ENCODE measurements at places on chromosomes 6 and 20. TPM values are rescaled to one million over a fixed set of nuclear protein-coding genes. Genes with fewer than 3 reads are reported as not detected.
A peak's percentile ranks its signal among the peaks of the same experiment; 100 is the strongest.

DNA sequence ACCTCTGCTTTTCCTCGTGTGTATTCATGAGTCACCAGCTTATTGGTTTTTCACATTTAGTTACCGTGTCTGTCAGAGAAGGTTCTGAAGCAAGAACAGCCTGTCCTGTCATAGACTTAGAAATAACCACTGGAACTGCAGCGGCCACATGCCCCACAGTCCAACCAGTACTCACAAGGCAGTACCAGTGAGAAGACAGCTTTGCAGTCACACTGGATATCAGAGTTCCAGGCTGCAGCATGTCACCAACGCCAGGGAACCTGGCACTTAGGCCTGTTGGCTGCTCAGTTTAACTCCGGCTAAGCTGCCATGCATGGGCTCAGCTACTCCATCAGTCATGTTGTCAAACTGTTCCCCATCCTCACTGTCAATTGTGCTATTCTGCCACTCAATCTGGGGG lies 40.1 kb downstream of the ADNP start:
- DNase-seq, result no peak

- no peak for DNase-seq
Observed at GRCh38 chr20:24670981-24671380, 201.6 kb downstream of the SYNDIG1 start.

GRCh38 chr6:169825558-169826225 lies 74.3 kb downstream of the ERMARD start:
- DNase-seq, result no peak

DNA sequence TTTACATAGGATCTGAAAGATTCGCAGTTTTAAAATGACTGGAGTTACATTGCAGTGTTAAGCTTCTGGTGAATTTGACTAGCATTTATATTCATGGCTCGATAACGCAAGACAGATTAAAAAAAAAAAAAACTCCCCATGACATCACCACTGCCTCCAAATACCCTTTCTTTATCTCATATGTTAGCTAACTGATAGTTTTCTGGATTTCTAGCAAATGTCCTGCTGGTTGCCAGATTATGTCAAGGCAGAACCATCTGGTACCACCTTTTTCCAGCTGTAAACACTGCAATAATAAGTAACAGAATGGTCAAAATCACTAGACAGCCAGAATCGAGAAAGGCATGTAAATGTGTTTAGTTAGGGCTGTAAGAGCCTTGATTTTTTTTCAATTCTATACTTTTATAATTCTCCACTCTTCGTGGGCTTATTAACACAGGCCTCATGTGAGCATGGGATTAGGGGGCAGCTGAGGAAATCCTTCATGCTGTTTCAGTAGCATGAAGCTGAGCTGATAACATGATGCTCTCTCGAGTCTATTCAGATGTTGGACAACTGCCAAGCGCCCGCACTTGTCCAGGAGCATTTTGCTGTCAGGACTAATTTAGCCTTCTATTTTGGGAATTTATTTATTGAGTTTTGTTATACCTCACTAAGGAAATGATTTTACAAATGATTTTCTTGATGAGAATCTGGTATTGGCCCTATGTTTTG lies 166.0 kb upstream of the SCGN start:
- no peak for DNase-seq

GRCh38 chr20:19098117-19098516 lies 114.3 kb upstream of the SLC24A3 start:
- DNase-seq, result no peak

GRCh38 chr20:40457404-40457803 lies 231.6 kb downstream of the MAFB start:
- DNase-seq, result no peak

GRCh38 chr6:127762284-127762683 lies 138.6 kb downstream of the THEMIS start:
- DNase-seq, result no peak

DNA sequence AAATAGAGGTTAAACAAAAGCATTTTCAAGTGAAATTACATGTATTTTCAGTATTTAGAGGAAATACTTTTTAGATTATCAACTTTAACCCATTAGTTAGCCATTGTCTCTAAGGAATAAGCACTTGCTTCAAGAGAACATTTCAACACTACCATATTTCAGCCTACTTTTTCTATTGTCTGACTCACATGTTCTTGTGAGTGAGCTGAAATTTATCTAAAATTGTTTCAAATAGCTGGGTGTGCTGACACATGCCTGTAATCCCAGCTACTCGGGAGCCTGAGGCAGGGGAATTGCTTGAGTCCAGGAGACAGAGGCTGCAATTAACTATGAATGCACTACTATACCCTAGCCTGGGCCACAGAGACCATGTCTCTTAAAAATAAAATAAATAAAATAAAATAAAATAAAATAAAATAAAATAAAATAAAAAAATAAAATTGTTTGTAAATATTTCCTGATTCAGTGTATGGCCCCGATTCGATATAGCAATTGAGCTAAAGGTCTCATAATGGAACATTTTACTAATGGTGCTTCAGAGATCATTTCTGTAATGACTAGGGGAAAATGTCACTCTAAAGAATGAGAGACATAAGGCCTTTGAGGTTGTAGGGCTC lies 324.6 kb upstream of the PLCB4 start:
- no peak for DNase-seq

DNA sequence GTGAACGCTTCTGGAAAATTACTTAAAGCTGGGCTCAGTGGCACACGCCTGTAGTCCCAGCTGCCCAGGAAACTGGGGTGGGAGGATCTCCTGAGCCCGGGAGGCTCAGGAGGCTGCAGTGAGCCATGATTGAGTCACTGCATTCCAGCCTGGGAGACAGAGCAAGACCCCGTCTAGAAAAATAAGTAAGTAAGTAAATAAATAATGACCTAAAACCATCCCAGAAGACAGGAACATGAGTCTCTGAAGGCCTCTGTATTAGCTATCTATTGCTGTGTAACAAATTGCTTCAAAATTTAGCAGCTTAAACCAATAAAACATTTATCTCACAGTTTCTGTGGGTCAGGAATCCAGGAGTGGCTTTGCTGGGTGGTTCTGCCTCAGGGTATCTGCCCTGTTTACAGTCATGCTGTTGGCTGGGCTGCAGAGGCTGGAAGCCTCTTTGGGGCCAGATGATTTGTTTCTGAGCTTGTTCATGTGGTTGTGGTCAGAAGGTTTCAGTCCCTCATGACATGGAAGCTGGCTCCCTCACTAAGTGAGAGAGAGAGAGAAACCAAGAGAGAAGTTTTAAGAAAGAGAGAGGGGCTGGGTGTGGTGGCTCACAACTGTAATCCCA lies 48.4 kb upstream of the NCOA3 start:
- DNase-seq, result peak; percentile 47

DNA sequence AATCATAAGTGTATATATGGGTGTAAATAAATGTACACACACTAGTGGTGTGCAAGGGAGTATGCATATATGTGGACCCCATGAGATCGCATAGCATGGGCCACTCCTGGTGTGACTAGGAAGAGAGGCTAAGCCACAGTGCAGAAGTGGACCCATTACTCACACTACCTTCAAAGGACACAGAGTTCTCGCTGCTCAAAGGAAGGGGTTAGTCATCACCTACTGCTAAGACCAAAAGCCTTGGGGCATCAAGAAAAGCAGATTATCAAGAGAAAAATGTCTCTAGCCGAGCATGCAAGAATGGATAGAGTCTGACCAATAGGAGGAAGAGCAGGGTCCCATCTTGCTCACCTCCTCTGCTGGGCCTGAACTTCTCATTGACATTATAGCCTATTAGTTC lies 195.5 kb downstream of the MAFB start:
- DNase-seq, result no peak

GRCh38 chr6:110484321-110484720 lies 7.9 kb upstream of the SLC22A16 start:
- DNase-seq, result no peak

DNA sequence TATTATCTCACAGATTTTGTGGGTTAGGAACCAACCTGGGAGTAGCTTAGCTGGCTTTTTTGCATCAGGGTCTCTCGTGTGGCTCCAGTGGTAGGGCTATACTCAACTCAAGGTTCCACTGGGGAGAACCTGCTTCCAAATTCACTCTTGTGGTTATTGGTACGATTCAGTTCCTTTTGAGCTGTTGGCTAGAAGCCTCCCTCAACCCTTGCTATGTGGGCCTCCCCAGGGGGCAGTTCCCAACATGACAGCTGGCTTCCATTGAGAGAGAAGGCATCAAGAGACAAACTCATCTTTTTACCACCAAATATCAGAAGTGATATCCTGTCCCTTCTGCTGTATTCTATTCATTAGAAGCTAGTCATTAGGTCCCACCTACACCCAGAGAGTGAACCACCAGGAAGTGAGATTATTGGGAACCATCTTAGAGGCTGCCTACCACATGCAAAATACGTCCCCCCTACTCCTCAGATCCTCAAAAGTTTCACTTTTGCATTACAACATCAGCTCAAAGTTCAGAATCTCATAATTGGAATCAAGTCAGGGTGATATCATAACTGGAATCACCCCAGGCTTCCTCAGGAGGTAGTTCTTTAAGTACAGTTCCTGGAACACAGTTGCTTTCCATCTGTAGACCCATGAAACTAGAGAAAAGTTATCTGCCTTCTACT lies 30.9 kb downstream of the MKKS start:
- no peak for DNase-seq

The C20orf204 gene
- total RNA-seq, result 6.1 TPM

Data from activated T-helper 1 cell treated with anti-CD3 and anti-CD28 coated beads, Interleukin-12 subunit alpha, Interleukin-12 subunit beta, Interleukin-2, Interleukin-4 antibody, amounts not matched to agents 30 ng/mL and 10 ng/mL and 1 ng/mL, durations not matched to agents 14 hours and 24 hours and 36 hours (primary cell).